ENCODE measurements at places on chromosomes 6 and 20.

DNA sequence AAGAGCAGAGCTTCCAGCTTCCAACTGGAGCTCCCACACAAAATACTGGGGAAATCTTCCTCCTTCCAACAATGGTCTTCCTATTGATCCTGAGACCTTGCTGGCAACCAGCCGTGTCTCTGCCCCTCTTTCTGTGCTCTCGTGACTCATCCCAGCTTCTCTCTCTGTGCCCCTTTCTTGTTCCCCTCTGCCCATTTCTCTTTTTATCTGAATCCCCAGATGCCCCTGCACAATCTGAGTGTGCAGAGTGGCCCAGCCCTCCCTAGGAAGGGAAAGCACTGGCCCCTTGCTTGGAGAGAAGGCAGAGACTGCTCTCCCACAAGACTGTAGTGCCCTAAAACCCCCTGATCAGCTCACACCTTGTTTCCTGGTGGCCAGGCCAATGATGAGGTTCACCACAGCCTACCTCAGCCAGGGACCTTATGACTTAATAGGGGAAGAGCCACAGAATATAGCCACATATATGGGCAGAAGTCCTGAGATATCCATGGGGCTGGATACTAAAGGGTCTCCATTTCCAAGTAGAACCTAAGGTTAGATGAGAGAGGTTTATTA lies 23.1 kb upstream of the MAS1L start:
- no peak for DNase-seq

- DNase-seq, result no peak
Observed at GRCh38 chr6:27128311-27129094, 119.0 kb upstream of the PRSS16 start.

DNA sequence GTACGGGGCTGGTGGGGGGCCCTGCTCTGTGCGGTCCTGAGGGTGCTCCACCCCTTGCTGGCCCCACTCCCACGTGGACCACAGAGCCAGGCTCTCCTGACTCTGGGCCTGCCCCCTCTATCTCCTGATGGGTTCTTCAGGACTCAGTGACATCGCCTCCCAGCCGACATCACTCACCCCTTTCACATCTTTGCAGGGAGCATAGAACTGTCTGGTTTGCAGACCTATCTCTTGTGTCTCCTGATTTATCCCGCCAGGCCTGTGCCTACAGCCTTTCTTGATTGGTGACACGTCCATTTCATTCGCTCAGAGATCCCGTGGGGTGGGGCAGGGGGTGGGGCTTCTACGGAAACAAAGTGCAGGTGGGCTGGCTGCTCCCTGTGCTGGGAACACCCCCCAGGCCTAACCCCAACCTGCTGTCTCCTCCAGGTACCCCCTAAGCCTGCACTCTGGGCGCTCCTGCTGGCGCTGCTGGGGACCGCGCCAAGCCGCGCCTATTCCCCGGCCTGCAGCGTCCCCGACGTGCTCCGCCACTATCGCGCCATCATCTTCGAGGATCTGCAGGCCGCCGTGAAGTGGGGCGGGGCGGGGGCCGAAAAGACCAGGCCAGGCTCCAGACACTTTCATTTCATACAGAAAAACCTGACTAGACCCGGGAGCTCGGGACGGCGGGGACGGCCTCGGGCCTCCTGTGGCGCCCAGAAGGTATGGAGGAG lies 1.7 kb downstream of the C20orf204 start:
- no peak for DNase-seq

- no peak for DNase-seq
Observed at GRCh38 chr6:26306232-26306631, 58.8 kb upstream of the BTN3A2 start.

GRCh38 chr6:119800526-119800925 lies 451.0 kb upstream of the MAN1A1 start:
- no peak for DNase-seq

- DNase-seq, result no peak
Observed at GRCh38 chr20:63831993-63832686, 1.1 kb upstream of the ZBTB46 start.

GRCh38 chr20:37314099-37314498 lies 24.6 kb downstream of the MANBAL start:
- no peak for DNase-seq

DNA sequence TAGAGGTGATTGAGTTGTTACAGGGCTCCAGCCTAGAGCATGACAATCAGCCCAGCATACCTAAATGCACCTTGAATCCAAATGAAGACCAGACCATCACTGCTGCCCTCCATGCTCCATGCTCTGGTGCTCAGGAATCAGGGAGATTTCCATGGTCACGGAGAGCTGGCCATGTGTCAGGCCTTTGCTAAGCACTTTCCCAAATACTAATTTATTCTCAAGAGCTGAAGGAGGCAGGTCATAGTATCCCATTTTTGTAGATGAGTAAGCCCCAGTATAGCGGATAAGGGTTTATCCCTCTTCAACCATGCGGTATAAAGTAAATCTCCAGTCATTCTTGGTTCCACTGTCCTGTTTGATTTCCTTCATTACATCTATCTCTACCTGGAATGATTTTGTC lies 240.8 kb downstream of the TFAP2A start:
- no peak for DNase-seq

DNA sequence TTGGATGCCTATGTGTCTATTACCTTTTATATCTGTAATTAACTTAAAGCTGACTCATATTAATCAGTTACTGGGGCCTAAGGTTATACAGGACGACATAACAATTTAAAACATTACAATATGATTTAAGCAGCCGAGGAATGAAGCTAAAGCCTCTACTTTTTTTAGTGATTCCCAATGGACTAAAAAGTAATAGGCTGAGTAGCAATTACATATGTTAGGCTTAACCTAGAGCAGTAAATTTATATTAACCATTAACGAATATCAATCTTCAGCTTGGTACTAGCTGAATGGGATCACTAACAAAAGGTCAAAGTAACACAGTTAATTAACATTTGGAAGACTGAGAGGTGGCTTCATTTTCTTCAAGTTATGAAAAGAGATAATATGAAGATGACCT lies 43.1 kb downstream of the STK38 start:
- DNase-seq, result no peak

GRCh38 chr6:131694832-131695426 lies 6.3 kb downstream of the OR2A4 start:
- DNase-seq, result peak; percentile 31
